ENCODE measurements at places on chromosomes 7 and 10. TPM values are rescaled to one million over a fixed set of nuclear protein-coding genes. Genes with fewer than 3 reads are reported as not detected.

DNA sequence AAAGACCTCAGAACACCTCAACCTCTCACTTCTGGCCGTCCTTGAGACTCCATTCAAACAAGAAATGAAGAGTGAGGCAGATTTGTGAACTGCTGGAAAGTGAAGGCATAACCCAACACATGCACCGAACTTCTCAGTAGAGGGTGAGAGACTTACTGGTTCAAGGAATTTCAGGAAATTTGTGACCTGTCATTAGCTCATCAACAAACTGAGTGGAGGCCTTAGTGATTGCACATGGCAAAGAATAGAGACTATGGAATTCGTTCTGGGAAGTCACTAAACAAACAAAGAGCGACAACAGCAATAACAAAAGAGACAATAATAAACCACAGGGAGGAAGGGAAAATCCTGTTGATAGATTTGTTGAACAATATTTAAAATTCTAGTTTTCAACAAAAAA is 125.0 kb upstream of the AKR1E2 start:
- H3K36me3 ChIP-seq: no peaks in the 10 kb centered on the region
- DNase-seq: no peak
- H3K4me1 ChIP-seq: no peaks in the 10 kb centered on the region
- H3K27ac ChIP-seq: no peak overlapping the region
- no peaks in the 10 kb centered on the region for H3K27me3 ChIP-seq

DNA sequence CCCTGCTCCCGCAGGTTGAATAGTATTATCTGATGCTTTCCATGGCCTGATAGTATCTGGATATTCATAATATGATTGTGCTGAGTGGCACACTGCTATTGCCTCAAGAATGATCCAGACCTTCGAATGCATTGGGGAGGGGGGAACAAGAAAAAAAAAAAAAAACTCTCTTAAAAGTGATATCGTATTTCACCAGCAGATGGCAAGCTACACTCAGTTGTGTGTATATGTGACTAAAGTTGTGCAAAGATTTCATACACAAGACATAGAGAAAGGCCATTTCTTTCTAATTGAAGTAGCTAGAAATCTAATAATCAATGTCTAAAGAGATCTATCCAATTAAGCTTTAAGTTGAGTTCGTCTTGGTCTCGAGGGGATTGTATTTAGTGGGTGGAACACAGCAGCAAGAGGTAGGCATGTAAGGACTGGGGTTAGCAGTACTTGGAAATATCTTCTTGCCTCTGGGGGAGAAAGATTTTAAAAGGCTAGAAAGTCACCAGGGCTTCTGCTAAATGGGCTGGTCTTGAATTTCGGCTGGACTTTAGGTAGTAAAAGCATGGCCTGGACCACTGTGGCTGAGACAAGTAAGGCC is 15.3 kb downstream of the SFRP4 start:
- no peaks in the 10 kb centered on the region for H3K36me3 ChIP-seq
- peak; percentile 23 for DNase-seq
- H3K27me3 ChIP-seq: no peaks in the 10 kb centered on the region
- H3K4me1 ChIP-seq: no peaks in the 10 kb centered on the region
- H3K4me3 ChIP-seq: no peak overlapping the region
- no peak overlapping the region for H3K27ac ChIP-seq

DNA sequence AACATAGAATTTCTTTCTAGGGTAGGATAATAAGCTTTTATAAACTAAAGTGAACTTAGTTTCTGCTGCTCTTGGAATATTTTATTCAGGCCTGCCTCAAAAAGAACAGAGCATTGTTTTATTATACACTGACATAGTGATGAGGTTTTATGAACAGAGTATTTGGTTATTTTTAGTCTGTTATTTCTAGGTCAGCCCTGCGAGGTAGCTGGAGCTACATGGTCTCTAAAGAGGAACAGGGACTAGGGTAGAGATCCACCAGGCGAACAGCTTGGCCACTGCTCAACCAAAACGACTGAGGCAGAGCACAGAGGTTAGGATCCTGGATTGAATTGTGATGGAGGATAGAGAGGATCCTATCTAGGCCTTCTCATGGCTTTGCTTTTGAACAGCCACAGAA is 53.0 kb downstream of the MKX start:
- no peaks in the 10 kb centered on the region for H3K4me1 ChIP-seq
- H3K4me3 ChIP-seq: no peak overlapping the region
- no peak for DNase-seq
- no peaks in the 10 kb centered on the region for H3K36me3 ChIP-seq
- no peak overlapping the region for H3K27ac ChIP-seq

- no peaks in the 10 kb centered on the region for H3K4me1 ChIP-seq
- no peak for DNase-seq
- no peak overlapping the region for H3K4me3 ChIP-seq
Observed at GRCh38 chr7:106365252-106366005, 80.6 kb upstream of the NAMPT start.

DNA sequence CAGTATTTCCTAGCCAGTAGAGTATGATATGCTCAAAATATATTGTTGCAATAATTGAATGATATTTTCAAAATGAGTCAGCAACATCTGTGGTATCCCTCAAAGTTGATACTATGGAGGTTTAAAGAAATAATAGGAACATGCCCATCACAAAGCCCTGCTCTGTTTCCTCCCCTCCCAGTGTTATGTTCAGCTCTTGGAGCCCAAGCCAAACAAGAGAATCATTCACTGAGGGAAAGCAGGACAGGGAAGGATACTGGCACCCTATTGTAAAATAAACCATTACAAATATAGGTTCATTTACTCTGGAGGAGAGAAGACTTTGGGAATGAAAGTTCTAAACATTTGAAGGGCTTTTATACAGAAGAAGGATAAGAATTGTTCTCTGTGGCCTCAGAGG is 37.6 kb downstream of the SORCS3 start:
- peaks cover 10% of the 10 kb centered on the region for H3K27me3 ChIP-seq
- no peaks in the 10 kb centered on the region for H3K36me3 ChIP-seq
- no peaks in the 10 kb centered on the region for H3K4me1 ChIP-seq

- no peaks in the 10 kb centered on the region for H3K27me3 ChIP-seq
- no peak for DNase-seq
- H3K4me3 ChIP-seq: no peak overlapping the region
- H3K27ac ChIP-seq: no peak overlapping the region
Observed at GRCh38 chr10:125120053-125120710, 40.2 kb downstream of the CTBP2 start.

GRCh38 chr7:50303335-50304128 is 984 bp upstream of the IKZF1 start:
- peak overlapping the region; percentile 74 for H3K4me3 ChIP-seq
- peaks cover 5% of the 10 kb centered on the region for H3K36me3 ChIP-seq

- no peak overlapping the region for H3K27ac ChIP-seq
- H3K36me3 ChIP-seq: no peaks in the 10 kb centered on the region
- H3K4me3 ChIP-seq: no peak overlapping the region
Observed at GRCh38 chr10:60105295-60105695, 198.9 kb upstream of the CCDC6 start.

DNA sequence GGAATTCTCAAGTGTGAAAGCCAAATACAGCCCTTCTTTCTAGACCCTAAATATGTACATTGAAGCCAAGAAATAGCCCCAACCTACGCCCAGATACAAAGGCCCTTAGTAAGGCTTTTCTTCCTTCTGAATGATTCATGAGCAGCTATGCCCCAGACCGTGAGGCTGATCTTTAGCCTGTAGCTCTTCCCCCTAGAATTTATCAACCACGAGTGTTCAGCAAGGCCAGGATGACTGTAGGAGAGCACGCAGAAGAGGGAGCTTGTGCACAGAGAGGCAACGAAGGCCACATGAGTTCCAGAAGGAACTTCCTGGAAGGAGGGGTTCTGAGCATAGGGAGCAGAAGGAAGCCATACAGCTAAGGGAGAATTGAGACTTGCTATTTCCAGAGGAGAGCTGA is 53.0 kb upstream of the HABP2 start:
- H3K27ac ChIP-seq: no peak overlapping the region
- no peak overlapping the region for H3K4me3 ChIP-seq
- H3K27me3 ChIP-seq: no peaks in the 10 kb centered on the region
- H3K4me1 ChIP-seq: no peaks in the 10 kb centered on the region

DNA sequence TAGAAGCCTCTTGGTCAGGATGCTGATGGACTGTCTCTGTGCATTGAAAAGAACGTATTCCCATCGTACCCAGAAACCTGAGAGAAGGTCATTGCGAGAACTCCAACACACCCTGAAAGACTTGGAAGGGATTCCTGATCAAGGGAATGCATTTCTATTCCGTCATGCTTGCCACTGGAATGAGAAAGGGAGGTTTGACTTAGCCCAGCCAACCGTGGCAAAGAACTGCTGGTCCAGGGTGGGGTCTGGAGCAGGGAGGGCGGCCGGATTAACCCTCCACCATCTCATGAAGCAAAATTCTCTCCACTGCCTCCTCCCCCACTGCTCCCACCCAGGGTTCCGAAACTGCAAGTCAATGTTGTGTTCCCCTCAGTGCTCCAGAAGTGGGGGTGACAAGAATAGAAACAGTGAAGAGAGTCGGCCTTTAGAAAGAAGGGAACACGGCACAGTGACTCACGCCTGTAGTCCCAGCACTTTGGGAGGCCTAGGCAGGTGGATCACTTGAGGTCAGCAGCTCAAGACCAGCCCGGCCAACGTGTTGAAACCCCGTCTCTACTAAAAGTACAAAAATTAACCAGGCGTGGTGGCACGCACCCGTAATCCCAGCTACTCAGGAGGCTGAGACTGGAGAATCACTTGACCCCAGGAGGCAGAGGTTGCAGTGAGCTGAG is 137.5 kb upstream of the MGMT start:
- H3K27ac ChIP-seq: no peak overlapping the region
- H3K4me1 ChIP-seq: no peaks in the 10 kb centered on the region
- H3K27me3 ChIP-seq: peaks cover 8% of the 10 kb centered on the region
- H3K36me3 ChIP-seq: no peaks in the 10 kb centered on the region
- no peak for DNase-seq

- H3K27me3 ChIP-seq: no peaks in the 10 kb centered on the region
- no peaks in the 10 kb centered on the region for H3K4me1 ChIP-seq
- H3K36me3 ChIP-seq: no peaks in the 10 kb centered on the region
- DNase-seq: no peak
- H3K27ac ChIP-seq: no peak overlapping the region
Observed at GRCh38 chr10:123354521-123354920, 200.3 kb downstream of the BUB3 start.

DNA sequence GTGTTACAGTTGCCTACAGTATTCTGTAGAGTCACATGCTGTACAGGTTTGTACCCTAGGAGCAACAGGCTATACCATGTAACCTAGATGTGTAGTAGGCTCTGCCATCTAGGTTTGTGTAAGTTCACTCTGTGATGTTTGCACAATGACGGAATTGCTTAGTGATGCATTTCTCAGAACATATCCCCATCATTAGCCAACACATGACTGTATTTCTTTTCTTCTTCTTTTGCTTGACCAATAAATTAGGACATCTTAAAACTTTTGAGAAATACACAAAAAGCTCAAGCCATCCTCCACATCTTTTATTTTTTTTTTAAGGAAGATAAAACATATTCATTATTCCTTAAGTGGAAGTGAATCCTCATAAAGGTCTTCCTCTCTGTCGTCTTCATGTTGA is 5.4 kb upstream of the PFKFB3 start:
- DNase-seq: no peak
- no peak overlapping the region for H3K27ac ChIP-seq
- H3K4me3 ChIP-seq: no peak overlapping the region
- no peaks in the 10 kb centered on the region for H3K36me3 ChIP-seq
- H3K27me3 ChIP-seq: no peaks in the 10 kb centered on the region
- peaks cover 16% of the 10 kb centered on the region for H3K4me1 ChIP-seq

GRCh38 chr10:30231071-30231652 is 117.9 kb downstream of the MTPAP start:
- H3K36me3 ChIP-seq: no peaks in the 10 kb centered on the region
- DNase-seq: no peak
- H3K27me3 ChIP-seq: no peaks in the 10 kb centered on the region
- H3K27ac ChIP-seq: no peak overlapping the region

- no peak for DNase-seq
- no peak overlapping the region for H3K27ac ChIP-seq
- H3K4me1 ChIP-seq: peaks cover 14% of the 10 kb centered on the region
- no peaks in the 10 kb centered on the region for H3K27me3 ChIP-seq
Observed at GRCh38 chr7:139232377-139232717, 1.3 kb downstream of the UBN2 start.

DNA sequence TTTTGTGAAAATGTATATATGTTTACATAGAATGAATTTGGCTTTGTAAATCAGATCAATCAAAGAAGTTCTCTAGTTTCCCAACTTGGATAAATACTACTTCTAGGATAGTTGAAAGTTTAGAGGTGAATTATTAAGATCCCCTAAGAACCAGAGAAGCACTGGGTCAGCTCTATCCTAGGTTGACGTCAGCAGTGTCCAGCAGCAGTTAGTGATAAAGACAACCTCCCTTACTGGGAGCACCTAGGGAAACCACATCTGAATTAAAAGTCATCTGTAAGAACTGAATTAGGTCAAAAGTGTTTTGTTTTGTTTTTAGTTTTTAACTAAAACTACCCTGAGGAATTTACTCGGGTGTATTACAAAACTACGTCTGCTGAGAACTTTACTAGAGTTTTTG is 178.0 kb downstream of the POLR1F start:
- H3K36me3 ChIP-seq: no peaks in the 10 kb centered on the region
- no peak overlapping the region for H3K27ac ChIP-seq
- H3K4me3 ChIP-seq: no peak overlapping the region
- no peaks in the 10 kb centered on the region for H3K4me1 ChIP-seq
- DNase-seq: no peak

- no peaks in the 10 kb centered on the region for H3K27me3 ChIP-seq
- peak; percentile 50 for DNase-seq
- peak overlapping the region; percentile 95 for H3K27ac ChIP-seq
- H3K36me3 ChIP-seq: no peaks in the 10 kb centered on the region
- H3K4me1 ChIP-seq: peaks cover 31% of the 10 kb centered on the region
Observed at GRCh38 chr10:35089611-35090161, 455 bp downstream of the CUL2 start.

GRCh38 chr7:115223959-115224358 is 302.1 kb downstream of the MDFIC start:
- no peak overlapping the region for H3K4me3 ChIP-seq
- H3K27me3 ChIP-seq: no peaks in the 10 kb centered on the region
- H3K4me1 ChIP-seq: no peaks in the 10 kb centered on the region
- no peaks in the 10 kb centered on the region for H3K36me3 ChIP-seq
- no peak overlapping the region for H3K27ac ChIP-seq

- no peak overlapping the region for H3K27ac ChIP-seq
- no peak for DNase-seq
Observed at GRCh38 chr10:36783400-36783799, 342.0 kb upstream of the ANKRD30A start.

ALDH18A1 gene
- polyA plus RNA-seq: 15.9 TPM

ZNF117 gene
- polyA plus RNA-seq: 5.2 TPM

LBX1 gene
- not detected for polyA plus RNA-seq

DLD gene
- polyA plus RNA-seq: 77.2 TPM

COX19 gene
- polyA plus RNA-seq: 14.7 TPM

LIPN gene
- polyA plus RNA-seq: not detected

FAM25G gene
- polyA plus RNA-seq: not detected

ASZ1 gene
- not detected for polyA plus RNA-seq

LRRTM3 gene
- not detected for polyA plus RNA-seq

DYDC2 gene
- not detected for polyA plus RNA-seq

CDC14C gene
- not detected for polyA plus RNA-seq

NPTX2 gene
- not detected for polyA plus RNA-seq

GSTO2 gene
- 1.2 TPM for polyA plus RNA-seq

CNTNAP2 gene
- polyA plus RNA-seq: 0.59 TPM

All from B cell (primary cell).